ENCODE measurements at places on chromosomes 3 and 15. TPM values are rescaled to one million over a fixed set of nuclear protein-coding genes. Genes with fewer than 3 reads are reported as not detected.
A peak's percentile ranks its signal among the peaks of the same experiment; 100 is the strongest.

The LSMEM2 gene
- 0.39 TPM for polyA plus RNA-seq

The CHRNA7 gene
- polyA plus RNA-seq: 2.0 TPM

The TICRR gene
- polyA plus RNA-seq: 0.13 TPM

The MRAS gene
- 58.0 TPM for polyA plus RNA-seq

The PLCL2 gene
- 2.7 TPM for polyA plus RNA-seq

DNA sequence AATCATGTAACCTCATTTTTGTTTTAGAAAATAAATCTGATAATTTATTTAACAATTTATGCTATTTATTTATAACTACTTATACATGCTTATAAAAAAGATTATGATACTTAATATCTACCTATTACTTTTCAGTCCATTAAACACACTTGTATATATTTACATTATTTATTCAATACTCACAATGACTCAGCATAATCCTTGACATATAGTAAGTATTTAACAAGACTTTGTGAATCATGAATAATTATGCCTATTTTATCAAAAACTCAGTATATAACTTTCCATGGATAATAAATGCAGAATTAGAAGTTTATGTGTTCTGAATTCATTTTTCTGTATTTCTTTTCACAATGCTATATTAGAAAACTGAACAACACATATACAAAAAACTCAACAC lies 266.0 kb upstream of the STAC start:
- DNase-seq: no peak

DNA sequence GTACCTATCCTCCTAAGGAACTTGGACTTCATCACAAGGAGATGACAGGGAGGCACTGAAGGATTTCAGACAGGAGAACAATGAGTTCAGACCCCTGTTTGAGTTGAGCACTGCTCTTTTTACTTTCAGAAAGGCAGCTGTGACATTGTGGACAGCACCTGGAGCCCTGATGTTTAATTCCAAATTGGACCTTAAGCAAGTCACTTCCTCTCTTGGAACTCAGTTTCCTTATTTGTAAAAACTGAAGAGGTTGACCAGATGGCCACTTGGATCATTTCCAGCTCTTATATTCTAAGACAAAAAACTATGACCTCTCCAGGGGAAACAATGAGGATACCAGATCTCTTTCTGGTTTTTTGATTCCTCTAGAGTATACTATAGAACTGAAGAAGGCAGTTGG lies 34.1 kb upstream of the SMAD3 start:
- DNase-seq: no peak

GRCh38 chr3:46934498-46935167 lies 41.9 kb downstream of the CCDC12 start:
- no peak for DNase-seq

GRCh38 chr15:80996247-80996646 lies 4.5 kb upstream of the TLNRD1 start:
- no peak for DNase-seq

DNA sequence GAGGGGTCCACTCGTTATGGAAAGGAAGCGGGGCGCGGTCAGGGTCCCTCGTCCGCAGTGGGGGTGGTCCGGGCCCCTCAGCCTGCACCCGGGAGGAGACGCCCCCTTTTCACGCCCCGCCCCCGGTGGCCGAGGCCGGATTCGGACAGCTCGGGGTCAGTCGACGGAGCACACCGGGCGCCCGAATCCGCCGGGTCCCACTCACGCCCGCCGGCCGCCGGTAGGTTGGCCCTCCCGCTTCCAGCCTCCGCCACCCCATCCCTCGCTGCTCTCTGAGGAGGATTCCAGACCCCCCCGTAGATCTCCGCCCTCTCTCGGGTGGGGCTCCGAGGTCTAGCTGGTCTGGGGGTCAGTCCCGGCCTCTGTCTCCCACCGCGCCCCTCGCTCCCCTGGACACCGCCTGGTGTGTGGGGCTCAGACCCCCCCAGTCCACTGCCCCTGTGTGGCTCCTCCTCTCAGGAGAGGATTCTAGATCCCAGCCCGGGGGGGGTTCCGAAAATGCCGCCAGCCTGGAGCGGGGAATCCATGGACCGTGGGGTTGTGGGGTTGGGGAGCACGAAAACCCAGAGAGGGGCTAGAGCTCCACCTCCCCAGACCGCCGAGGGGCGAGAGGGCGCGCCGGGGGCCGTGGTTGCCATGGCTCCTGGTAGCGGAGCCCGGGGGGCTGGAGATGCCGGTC lies 725 bp downstream of the CHL1 start:
- no peak for DNase-seq

DNA sequence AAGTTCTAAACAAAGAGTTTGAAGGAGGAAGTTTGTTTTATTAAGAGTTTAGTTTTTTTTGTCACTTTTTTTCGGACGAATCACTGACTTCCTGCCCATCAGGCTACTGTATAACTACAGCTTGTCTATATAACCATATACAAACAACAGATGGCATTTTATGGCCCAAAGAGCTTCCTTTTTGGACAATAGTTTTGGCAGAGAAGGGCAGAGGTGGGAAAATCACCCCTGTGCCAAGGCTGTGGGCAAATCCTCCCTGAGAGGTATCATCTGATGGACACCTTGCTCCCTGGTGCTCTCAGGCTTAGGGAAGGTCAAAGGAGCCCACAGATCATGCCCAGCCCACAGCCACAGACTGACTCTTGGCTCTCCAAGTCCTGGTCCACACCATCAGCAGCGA lies 113.4 kb downstream of the OXNAD1 start:
- DNase-seq: no peak

- no peak for DNase-seq
Measured at GRCh38 chr15:85490856-85491255, 110.5 kb downstream of the AKAP13 start.

DNA sequence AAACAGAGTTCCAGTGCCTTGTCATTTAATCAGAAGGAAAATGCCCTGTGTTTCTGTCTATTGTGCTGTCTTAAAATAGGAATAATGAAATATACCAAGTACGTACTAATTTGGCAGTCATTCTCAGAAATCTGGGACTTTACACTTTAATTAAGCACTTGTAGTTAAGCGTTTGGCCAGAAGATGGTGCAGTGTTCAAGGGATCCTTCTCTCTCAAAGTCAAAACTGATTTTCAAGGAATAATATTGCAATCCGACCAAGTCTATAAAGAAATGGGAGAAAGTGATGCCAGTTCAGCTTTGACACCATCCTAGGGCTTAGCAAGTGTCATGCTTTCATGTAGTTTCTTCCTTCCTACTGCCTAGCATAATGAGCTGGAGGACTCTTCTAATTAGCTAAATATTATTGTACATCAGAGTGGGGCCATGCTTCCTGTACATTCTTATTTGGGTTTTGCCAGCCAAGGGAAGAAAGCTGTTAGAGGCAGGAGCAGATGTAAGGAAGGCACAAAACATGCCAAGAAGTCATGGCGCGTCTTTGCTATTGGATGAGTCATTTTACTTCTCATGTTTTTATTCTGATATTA lies 64.8 kb downstream of the SAMMSON start:
- DNase-seq: no peak

DNA sequence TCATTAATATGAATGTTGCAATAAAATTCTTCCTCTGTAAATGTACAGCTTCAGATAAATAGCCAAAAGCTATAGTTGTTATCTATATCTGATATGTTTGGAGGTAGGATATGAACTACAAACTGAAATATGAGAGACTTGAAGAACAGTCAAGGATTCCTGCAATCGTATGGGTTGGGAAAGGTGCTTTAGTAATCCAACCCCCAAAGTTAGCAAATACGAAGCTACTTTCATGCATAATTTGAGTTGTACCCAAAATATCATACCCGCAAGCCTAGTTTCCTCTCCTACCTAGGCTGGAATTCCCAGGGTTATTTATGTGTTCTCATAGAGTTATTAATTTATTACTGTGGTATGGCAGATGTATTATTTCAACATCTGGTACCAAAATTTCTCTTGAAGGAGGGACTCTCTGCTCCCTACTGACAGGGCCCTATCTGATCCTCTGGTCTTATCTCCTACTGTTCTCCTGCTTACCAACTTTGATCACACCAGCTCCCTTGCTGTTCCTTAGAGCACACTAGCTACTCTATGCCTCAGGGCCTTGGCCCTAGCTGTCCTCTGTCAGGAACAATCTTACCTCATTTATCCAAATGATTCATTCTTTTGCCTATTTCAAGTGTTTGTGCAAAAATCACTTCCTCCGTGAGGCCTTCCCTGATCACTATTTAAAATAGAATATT lies 140.4 kb upstream of the CCDC54 start:
- no peak for DNase-seq

DNA sequence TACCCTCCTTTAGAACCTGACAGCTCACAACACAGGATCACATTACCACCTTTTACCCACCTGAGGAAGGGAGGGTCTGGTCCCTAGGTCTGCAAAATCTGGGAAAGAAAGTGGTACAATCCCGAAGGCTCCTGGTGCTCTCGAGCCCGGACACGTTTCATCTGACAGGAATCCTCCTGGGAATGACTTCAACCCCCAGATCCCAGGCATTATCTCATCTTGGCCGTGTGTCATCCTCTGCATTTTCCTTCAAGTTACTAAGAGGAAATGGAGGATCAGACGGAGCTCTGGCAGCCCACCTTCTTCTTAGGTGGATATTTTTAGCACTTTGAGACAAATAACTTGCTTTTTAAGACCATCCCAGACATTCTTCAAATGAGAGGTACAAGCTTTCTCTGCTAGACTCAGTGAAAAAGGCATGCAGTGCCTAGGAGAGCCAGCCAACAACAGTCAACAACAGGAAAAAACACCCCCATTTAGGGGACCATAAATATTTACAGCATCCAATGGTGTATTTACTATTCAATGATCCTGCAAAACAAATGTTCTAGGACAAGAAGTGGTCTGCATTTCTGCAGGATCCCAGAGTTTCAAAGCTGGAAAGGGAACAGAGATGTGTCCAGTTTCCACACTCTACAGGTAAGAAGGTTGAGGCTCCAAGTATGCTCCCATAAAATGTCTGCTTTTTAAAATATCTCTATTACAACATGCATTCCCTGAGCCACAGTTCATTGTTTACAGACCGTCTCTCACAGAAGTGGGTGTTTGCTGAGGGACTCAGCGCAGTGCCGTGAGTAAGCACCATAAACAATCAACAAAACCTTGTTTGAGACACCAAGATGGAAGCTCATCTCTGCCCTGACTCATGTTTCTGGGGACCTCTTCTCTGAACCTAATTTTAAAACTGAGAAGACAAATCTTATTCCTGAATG lies 38.3 kb upstream of the ARHGEF3 start:
- no peak for DNase-seq

DNA sequence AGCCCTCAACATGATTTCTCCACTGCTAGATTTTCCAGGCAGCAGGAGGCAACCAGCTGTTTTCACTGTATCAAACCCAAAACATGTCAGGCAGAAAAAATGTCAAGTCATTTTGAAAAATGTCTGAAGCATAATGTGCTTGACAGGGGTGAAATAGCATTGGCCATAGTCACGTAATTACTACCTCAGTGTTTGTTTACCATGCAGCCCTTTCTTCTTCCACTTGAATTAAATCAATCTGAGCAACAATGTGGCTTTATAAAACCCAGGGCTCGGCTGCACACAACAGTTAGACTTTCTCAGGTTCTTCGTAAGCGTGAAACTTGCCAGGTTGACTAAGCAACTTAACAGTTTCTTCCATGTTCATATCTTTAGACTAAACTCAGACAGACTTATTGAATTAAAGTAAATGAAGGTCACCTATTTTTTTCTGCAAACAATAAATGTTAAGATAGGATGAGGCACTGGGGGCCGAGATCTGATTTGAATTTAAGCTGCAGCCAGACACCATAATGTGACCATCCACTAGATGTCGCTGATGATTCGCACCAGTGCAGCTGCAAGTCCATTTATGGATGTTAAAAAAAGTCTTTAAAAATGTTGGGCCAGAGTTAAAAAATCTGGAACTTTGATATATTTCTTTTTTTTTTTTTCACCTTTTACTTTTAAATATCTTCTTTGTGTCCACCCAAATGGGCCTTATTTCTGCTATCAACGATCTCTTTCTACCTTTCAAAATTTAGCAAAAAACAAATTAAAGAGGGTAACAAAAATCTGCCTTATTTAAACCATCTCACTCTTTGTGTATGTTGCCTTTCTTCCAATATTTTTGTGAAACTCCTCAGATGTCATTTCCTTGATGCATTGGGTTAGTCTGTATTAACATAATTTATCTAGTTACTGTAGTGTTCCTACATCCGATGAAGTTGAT lies 305.9 kb downstream of the CACNA2D3 start:
- peak; percentile 32 for DNase-seq

DNA sequence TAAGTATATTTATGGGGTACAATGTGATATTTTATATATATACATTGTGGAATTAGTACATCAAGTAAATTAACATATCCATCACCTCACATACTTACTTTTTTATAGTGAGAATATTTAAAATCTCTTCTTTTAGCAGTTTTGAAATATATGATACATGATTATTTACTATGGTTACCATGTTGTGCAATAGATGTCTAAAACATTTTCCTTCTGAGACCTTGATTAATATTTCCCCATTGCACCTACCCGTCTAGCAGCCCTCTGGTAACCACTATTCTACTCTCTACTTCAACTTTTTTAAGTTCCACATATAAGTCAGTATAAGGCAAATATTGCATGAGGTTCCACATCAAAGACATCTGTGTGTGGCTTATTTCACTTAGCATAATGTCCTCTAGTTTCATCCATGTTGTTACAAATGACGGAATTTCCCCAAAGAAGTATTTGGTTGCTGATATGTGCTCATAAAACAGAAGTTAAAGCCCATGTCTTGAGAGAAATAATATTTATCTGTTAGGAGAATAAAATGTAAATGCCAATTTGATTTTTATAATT lies 29.6 kb upstream of the NFKBIZ start:
- no peak for DNase-seq

GRCh38 chr3:106457281-106458180 lies 588.7 kb upstream of the CBLB start:
- no peak for DNase-seq

DNA sequence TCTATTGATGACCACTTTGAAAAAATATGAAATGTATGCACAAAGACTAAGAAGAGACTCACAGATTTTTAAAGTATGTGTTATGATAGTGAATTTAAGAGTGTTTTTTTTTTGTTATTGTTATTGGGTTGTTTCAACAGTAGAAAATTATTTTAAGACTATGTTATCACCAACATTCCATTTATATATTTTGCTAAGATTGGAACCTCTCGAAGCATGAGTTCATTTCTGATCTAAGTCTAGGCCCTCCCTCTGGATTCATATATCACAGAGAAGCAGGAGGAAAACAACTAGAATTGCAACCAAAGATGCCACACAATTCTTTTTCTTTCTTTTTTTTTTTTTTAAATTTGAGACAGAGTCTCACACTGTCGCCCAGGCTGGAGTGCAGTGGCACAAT lies 46.8 kb downstream of the ITGB5 start:
- DNase-seq: no peak

Measured in urinary bladder (tissue), 4 donors.